CD8-positive, alpha-beta memory T cell (primary cell): ENCODE measurements at places on chromosomes 12 and 14. TPM values are rescaled to one million over a fixed set of nuclear protein-coding genes. Genes with fewer than 3 reads are reported as not detected.

NXPH4 gene
- not detected for polyA plus RNA-seq

CLEC1B gene
- not detected for polyA plus RNA-seq

DNA sequence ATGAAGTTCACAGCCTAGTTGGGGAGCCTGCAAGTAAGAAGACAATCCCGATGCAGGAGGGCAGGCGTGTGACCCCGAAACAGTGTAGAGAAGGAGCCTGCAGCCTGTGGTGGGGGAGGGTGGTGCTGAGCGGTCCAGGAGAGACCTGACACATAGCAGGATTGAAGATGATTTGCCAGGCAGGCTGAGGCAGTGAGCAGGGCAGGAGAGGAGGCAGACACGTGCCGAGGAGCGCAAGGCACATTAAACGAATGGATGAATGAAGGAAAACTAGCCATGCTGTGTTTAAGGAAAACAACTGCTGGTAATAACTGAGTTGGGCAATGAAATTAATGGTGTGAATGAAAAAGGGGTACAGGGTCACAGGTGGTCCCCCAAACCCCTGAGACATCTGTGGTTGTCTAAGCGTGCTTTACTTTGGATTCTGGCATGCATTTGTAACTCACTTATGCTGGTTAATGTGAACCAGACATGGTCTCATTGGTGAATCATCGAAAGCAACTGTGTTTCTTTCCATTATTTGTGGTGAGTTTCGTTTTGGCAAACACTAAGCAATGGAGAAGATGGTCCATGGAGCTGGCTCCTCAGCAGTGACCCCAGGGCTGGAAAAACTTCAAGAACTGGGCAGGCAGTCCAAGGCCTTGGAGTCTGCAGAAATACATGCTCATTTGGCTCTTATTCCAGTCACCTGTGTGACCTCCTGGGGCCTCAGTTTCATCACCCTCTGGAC lies 96.9 kb upstream of the EVL start:
- H3K36me3 ChIP-seq, result no peaks in the 10 kb centered on the region
- no peak overlapping the region for H3K27ac ChIP-seq
- H3K27me3 ChIP-seq, result peaks cover 5% of the 10 kb centered on the region

DNA sequence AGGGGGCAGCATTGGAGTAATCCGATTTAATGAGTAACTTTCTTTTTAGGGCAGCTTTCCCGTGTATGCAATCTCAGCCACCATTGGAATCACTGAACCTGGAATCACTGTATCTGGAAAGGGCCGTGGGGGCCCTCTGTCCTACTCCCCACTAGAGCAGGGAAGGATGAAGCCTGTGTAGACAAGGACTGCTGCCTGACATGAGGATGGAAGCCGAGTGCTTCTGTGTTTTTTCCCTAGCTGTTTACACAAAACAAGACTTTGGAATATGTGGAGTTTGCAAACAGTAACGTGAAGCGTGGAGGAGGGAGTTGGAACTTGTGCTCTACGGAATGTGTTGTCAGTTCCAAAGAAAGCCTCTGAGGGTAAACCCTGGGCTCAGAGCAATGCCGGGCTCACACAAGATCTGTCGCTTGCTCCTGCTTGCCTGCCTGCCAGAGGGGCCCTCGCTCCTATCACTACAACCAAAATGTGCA lies 32.4 kb upstream of the HDAC7 start:
- no peak overlapping the region for H3K27ac ChIP-seq
- no peak overlapping the region for H3K4me3 ChIP-seq
- no peak for DNase-seq
- H3K27me3 ChIP-seq, result no peaks in the 10 kb centered on the region
- H3K4me1 ChIP-seq, result no peaks in the 10 kb centered on the region
